ENCODE measurements at places on chromosomes 7 and 10.

DNA sequence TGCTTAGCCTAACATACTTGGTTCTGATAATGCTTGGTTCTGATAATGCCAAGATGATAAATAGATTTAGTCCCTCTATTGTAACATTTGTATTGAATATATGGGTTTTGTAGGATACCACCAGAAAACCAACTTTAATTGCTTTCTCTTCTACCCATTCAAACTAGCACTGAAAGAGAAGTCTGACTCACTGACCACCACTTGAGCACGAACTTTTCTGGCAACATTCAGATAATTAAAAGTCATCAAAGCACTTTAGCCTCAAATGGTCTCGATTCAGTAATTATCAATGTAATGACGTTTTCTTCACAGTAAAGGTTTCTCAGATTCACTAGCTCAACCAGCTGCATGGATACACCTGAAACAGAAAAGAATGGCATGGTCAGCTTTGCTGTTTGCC lies 63.0 kb downstream of the HDAC9 start:
- no peak for DNase-seq

DNA sequence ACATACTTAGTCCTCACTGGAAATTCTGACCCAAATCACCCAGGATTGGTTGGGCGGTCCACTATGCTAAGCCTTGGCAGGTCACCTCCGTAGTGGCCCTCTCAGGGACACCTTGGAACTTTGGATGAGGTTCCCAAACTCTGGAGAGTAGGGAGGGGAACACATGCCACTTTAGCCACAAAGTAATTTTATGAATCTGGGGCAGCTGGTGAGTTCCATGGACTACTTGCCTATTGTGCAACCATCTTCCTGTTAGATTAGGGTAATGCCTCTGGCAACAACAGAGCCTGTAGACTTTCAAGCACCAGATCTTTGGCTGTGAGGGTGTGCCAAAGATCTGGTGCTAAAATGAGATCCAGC lies 77.7 kb downstream of the ITGB8 start:
- DNase-seq = peak; percentile 38

- no peak for DNase-seq
These were observed 162.6 kb downstream of the CELF2 start for GRCh38 chr10:11180228-11180627.

DNA sequence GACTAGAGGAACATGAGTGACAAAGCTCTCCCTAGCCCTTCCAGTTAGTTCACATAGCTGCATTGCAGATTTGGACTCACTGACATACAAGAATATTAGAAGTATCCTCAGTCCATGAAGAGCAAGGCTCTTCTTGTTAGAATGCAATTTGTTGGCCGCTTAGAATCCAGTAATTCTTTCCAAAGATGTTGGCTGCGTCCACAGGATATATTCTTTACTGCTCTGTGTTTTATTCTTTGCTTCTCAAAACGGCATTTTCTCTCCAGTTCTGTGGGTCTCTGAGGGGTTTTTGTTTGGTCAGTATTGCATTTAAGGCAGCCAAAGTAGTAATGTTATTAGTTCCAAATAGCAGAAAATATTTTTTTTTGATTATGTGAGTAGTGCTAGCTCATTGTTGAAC lies 588.6 kb downstream of the DNAJB9 start:
- no peak for DNase-seq

All from OCI-M1 (cell line).